Activated CD4-positive, alpha-beta T cell treated with anti-CD3 and anti-CD28 coated beads, Interleukin-2, Interleukin-4, amounts not matched to agents 100 ng/mL and 50 ng/mL, durations not matched to agents 16 hours and 8 hours (primary cell): ENCODE measurements at places on chromosomes 13 and 19.

- no peak for DNase-seq
Observed at GRCh38 chr13:106472621-106473020, 62.8 kb downstream of the EFNB2 start.

- DNase-seq, result no peak
Observed at GRCh38 chr13:74560325-74560724, 426.1 kb upstream of the KLF12 start.

- DNase-seq, result no peak
Observed at GRCh38 chr13:77817521-77817920, 101.1 kb downstream of the EDNRB start.

DNA sequence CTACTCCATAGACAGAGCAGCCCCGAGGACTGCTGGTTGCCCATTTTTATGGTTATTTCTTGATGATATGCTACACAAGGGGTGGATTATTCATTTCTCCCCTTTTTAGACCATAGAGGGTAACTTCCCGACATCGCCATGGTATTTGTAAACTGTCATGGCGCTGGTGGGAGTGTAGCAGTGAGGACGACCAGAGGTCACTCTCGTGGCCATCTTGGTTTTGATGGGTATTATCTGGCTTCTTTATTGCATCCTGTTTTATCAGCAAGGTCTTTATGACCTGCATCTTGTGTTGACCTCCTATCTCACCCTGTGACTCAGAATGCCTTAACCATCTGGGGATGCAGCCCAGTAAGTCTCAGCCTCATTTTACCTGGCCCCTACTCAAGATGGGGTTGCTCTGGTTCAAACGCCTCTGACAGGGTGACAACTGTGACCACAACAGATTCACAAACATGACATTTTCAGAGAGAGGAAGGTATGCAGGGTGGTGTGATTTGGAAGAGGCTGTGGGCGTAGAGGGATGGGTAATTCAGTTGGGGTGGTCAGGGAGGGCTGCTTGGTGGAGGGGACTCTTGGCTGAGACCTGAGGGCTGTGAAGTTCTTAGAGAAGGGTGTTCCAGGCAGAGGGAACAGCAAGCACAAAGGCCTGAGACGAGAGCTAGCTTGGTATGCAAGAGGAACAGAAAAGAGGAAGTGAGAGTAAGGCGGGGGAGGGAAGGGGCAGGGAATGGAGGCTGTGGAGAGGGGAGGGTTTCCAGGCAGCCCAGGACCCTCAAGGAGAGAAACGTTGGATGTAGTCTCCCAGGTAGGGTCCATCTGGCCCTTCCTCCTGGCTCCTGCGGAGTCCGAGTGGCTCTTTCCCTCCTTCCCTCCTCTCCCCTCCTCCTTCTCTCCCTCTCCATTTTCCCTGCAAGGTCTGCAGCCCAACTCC lies 23.5 kb downstream of the FAM187B start:
- no peak for DNase-seq

DNA sequence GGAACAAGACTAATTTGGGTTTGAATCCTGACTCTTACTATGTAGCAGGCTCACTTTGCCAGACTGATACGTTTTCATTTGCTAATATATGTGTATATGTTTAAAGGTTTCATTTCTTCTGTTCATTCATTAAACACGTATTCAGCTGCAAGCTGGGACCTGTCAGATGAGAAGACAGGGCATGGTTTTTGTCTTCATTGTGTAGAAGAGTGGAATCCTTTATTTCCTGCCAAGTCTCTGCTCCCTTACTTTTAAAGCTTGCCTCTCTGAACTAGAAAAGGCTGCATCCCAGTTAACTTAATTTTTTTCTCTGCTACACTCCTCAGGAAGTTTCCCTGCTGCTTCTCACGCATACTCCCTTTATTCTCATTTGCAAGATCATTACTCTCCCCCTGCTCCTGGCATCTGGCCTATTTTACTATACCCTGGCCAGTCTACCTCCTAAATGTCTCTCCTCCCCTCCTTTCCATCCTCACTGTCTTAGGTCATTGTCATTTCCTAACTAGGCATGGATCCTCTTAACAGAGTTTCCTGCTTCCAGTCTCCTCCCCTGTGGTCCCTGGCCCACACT lies 141.0 kb upstream of the TMTC4 start:
- DNase-seq, result no peak

GRCh38 chr13:46778095-46778494 lies 18.9 kb downstream of the ESD start:
- DNase-seq, result no peak

DNA sequence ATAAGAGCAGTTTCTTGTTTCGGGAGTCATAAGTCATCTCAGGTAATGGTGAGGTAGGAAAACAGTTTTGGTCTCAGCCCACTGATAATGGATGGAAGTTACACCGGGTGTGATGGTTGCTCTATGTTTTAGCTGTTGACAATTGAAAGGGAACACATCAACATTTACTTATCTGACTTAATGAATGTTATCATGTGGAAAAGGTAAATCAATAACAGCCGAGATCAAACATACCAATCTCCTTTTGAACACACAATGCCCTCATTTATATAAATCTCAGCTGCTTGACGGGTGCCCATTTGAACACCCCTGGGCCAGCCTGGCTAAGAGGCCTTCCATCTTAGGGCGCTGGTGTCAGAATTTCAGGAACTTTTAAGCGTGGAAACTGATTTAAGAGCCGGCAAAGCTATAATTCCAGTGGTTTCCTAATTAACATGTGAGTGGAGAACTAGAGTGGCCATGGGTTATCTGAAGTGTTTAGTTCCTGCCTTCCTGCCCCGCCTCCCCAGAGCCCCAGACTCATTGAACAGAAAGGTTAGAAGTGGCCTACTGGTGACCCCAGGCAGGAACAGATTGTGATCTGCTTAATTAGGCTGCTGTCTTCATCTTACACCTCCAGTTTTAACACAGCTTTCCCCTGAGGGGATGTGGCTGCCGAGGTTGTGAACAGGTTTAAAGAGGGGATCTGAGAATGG lies 572.7 kb downstream of the FGF9 start:
- no peak for DNase-seq

GRCh38 chr19:55386493-55386971 lies 800 bp downstream of the RPL28 start:
- no peak for DNase-seq

GRCh38 chr13:46542833-46543232 lies 10.1 kb upstream of the LRCH1 start:
- DNase-seq, result no peak

DNA sequence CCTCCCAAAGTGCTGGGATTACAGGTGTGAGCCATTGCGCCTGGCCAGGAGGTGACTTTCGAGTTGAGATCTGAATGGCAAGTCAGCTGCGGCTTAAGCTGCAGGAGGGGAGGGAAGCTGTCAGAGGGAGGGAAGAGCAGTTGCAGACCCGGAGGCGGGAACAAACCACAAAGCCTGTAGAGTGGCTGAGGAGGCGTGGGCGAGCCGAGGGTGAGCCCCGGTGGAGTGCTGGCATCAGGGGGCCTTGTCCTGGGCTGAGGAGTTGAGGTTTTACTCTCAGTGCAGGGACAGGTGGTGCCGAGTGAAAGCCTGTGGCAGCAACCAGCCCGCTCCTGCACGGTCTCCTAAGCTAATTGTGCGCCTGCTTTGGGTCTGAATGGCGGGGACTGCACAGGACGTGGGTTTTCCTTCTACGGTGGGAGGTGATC lies 24.2 kb downstream of the PPP1R37 start:
- peak; percentile 63 for DNase-seq

GRCh38 chr19:41159881-41160280 lies 33.1 kb upstream of the CYP2S1 start:
- DNase-seq, result no peak

DNA sequence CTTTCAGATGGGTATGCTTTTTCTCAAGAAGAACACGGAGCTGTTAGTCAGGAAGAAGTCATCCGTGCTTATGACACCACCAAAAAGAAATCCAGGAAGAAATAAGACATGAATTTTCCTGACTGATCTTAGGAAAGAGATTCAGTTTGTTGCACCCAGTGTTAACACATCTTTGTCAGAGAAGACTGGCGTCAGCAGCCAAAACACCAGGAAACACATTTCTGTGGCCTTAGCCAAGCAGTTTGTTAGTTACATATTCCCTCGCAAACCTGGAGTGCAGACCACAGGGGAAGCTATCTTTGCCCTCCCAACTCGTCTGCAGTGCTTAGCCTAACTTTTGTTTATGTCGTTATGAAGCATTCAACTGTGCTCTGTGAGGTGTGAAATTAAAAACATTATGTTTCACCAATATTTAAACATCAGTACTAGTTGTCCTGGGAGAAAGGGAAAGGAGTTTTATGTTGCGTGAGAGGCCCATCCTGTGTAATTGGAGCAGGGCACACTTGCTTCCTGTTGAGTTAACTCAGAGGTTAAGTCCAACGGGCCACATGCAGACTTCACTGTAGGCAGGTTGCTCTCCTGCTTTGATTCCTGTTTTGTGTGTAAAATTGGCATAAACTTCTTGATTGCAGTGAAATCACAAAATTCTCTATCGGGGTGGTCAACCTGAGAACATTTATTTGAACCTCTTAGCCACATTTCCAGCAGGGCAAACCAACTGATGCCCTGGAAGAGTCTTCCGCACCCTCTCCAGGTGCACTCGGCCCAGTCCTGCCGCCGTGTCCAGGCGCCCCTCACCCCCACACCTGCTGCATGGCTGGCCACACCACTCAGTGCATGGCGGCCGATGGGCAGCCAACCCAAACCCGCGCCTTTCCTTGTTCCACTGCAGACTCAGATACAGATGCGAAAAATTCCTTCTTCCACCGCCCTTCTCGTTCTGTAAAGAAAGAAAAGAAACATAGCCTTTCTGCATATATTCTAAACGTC lies 31.6 kb downstream of the SHISA2 start:
- no peak for DNase-seq

DNA sequence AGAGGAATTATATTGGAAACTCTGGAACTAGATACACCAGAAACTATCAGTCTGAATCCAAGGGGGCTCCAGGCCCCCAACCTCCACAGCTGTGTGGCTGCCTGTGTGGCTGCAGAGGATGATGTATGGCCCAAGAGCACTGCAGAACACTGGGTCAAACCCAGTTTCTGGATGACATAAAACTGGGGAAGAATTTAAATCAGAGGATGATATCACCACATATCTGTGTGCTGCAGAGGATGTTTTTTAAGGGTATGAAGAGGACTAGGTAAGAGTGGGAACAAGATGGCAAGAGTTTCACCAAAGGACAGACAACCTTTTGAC lies 226.4 kb downstream of the SUCLA2 start:
- no peak for DNase-seq

- no peak for DNase-seq
Observed at GRCh38 chr13:95251641-95252040, 49.6 kb downstream of the ABCC4 start.

GRCh38 chr19:10155839-10156238 lies 36.1 kb upstream of the EIF3G start:
- no peak for DNase-seq

- peak; percentile 63 for DNase-seq
Observed at GRCh38 chr19:2613507-2614295, 88.8 kb downstream of the GNG7 start.

DNA sequence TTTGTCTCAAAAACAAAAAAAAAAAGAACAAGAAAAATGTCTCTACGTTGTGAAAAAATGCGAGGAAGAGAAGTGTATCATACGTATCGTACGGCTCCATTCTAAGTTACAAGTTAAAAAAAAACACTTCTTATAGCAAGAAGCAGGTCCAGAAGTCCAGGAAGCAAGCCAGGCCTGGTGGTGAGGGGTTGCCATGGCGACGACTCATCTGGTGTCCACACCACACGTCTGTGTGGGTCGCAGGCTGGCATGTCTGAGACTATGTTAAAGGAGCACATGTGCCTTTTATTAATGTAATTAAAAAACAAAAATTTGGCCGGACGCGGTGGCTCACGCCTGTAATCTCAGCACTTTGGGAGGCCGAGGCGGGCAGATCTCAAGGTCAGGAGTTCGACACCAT lies 5.9 kb downstream of the MED16 start:
- no peak for DNase-seq

- DNase-seq, result no peak
Observed at GRCh38 chr13:96473526-96474180, 383.7 kb downstream of the HS6ST3 start.

DNA sequence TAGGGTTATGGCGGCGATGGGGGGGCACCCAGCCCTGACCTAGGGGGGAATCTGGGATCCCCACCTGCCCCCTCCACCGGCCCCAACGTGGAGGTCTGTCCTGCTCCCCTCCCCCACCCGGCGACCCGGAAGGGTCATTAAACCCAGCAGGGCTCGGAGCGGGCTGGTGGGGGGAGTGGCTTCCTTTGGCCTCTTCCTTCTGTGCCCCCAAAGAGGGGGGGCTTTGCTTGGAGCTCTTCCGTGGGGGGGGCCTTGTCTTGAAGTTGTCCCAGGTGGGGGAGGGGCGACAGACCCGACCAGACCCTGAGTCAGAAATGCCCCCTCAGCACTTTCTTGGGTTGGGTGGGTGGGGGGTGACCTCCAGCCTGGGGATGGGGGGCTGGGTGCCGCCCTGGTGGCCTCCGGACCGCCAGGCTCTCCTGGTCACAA lies 1.5 kb downstream of the ARID3A start:
- no peak for DNase-seq

DNA sequence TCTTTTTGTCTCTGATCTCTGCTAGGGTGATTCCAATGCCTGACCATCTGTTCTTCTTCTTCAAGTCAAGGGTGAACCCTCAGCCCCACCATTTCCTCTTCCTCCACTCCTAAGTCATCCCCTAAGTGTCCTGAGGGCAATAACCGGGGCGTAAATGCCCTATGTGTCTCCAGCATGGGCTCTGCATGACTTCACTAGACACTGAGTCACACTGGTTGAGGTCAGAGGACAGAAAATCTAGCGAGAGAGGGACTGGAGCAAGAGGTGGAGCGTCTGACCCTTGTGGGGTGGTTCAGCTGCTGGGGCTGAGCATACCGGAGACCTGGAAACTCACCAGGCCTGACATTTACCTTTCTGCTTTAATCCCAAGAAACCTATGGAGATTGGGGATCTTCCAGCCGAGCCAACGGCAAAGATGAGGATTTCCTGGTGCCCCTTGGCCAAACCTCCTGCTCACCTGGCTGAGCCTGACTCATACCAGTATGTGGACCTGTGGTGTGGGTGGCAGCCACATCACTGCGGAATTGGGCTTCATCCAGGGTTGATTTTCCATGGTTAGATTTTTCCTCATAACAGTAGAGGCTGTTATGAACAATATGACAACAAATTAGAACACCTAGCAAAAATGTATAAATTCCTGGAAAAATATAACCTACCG lies 26.9 kb downstream of the SCGB2B2 start:
- no peak for DNase-seq

DNA sequence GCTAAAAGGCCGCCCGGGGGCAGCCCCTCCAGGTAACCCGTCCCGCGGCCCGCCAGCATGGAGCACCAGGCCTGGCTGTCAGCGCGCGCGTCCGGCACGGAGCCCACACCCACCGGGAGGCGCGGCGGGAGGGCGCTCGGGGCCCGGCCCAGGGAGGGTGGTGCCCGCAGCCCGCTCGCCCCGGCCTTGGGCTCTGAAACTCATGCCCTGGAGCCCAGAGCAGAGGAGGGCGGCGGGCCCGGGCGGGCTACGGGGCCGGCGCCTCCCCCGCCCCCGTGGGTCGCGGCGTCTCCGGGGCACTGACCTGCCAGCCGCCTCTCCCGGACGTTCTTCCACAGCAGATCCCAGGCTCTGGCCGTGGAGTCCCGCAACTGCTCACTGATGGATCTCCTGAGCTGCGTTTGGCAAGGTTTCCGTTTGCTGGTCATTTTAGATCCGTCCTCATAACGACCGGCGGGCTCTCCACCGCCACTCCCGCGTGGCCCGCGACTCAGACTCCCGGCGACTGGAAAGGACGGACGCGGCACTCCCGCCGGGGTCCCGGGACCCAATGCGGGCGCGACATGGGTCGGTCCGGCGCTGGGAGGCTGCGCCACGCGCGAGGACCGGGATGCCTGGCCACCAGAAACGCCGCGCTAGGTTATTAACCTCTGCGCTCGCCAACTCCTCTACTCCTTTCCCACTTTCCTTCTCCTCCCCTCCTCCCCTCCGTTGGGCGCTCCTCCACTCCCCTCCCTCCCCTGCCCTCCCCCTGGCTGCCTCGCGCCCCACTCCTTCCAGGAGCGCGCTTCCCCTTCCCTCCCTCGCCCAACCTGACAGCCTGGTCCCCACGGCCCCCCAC lies 64.7 kb upstream of the STARD13 start:
- DNase-seq, result no peak
